Colonic mucosa (tissue), 4 donors: ENCODE measurements at places on chromosomes 7 and 10. TPM values are rescaled to one million over a fixed set of nuclear protein-coding genes. Genes with fewer than 3 reads are reported as not detected.

TAS2R5 gene
- total RNA-seq, result 0.98 TPM

KCND2 gene
- 0.08 TPM for total RNA-seq

STEAP1B gene
- 0.30 TPM for total RNA-seq

ATRNL1 gene
- 0.37 TPM for total RNA-seq

COX19 gene
- 16.5 TPM for total RNA-seq

EGR2 gene
- total RNA-seq, result 8.2 TPM

ADCYAP1R1 gene
- 0.37 TPM for total RNA-seq

FGL2 gene
- 6.4 TPM for total RNA-seq

CCDC146 gene
- total RNA-seq, result 18.2 TPM

SPDYE16 gene
- total RNA-seq, result not detected

SPDYE9 gene
- total RNA-seq, result not detected

RARRES2 gene
- 86.7 TPM for total RNA-seq

CYP26C1 gene
- total RNA-seq, result not detected

GPC2 gene
- 4.0 TPM for total RNA-seq

PRKAG2 gene
- total RNA-seq, result 36.3 TPM

ZNF485 gene
- total RNA-seq, result 2.8 TPM

SPAM1 gene
- total RNA-seq, result not detected

OR9A2 gene
- total RNA-seq, result not detected

SPOCK2 gene
- 6.5 TPM for total RNA-seq

KBTBD2 gene
- total RNA-seq, result 18.2 TPM

OR2A5 gene
- not detected for total RNA-seq

HMX2 gene
- 0.13 TPM for total RNA-seq

DEPP1 gene
- 11.1 TPM for total RNA-seq

CNNM2 gene
- 29.3 TPM for total RNA-seq

KLF14 gene
- total RNA-seq, result not detected

GNAT3 gene
- not detected for total RNA-seq

TIMM23 gene
- 42.8 TPM for total RNA-seq

WDFY4 gene
- total RNA-seq, result 1.5 TPM

CCDC186 gene
- total RNA-seq, result 53.1 TPM

NKX2-3 gene
- 5.4 TPM for total RNA-seq

OLAH gene
- total RNA-seq, result not detected

ERV3-1 gene
- total RNA-seq, result 7.7 TPM

MDH2 gene
- 337 TPM for total RNA-seq

NPC1L1 gene
- 0.10 TPM for total RNA-seq

DNAH11 gene
- 0.32 TPM for total RNA-seq

HOXA4 gene
- total RNA-seq, result 4.5 TPM

RNLS gene
- total RNA-seq, result 13.0 TPM

EZH2 gene
- 13.4 TPM for total RNA-seq

TNKS2 gene
- 34.1 TPM for total RNA-seq

NODAL gene
- 0.17 TPM for total RNA-seq

ADARB2 gene
- total RNA-seq, result 0.19 TPM

RNF148 gene
- 0.50 TPM for total RNA-seq

RPEL1 gene
- not detected for total RNA-seq

PAX2 gene
- total RNA-seq, result 0.15 TPM

GRID2IP gene
- 0.37 TPM for total RNA-seq

CYP2E1 gene
- total RNA-seq, result 0.90 TPM

KCNMA1 gene
- total RNA-seq, result 23.2 TPM

CDK6 gene
- total RNA-seq, result 37.1 TPM

TYW1B gene
- 8.9 TPM for total RNA-seq

STYXL1 gene
- total RNA-seq, result 32.4 TPM

TSPAN13 gene
- 156 TPM for total RNA-seq

SCIN gene
- 20.8 TPM for total RNA-seq

HPSE2 gene
- total RNA-seq, result 1.0 TPM

AKR1C1 gene
- 13.0 TPM for total RNA-seq

C7orf57 gene
- total RNA-seq, result not detected

STMP1 gene
- total RNA-seq, result 25.7 TPM

MMRN2 gene
- total RNA-seq, result 3.4 TPM

ARL5B gene
- 31.2 TPM for total RNA-seq
